ENCODE measurements at places on chromosomes 13 and 19.

- DNase-seq, result no peak
Measured at GRCh38 chr19:3284759-3285646, 60.5 kb downstream of the CELF5 start.

DNA sequence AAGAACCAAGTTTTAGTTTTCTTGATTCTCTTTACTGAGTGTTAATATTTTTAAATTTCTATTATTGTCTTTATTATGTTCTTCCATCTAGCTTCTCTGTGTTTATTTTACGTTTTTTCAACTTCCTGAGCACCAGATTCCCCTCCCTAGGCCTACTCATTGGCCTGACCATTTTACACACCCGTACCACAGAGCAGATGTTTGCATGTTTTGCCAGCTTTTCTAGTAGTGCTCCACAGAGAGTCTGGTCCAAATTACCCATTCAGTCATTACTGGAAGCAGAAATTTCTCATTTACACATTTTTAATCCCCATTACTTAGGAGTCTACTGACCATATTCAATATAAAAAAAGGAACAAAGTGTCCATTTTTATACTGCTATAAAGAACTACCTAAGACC, 66.9 kb downstream of the ING1 start:
- no peak for DNase-seq

DNA sequence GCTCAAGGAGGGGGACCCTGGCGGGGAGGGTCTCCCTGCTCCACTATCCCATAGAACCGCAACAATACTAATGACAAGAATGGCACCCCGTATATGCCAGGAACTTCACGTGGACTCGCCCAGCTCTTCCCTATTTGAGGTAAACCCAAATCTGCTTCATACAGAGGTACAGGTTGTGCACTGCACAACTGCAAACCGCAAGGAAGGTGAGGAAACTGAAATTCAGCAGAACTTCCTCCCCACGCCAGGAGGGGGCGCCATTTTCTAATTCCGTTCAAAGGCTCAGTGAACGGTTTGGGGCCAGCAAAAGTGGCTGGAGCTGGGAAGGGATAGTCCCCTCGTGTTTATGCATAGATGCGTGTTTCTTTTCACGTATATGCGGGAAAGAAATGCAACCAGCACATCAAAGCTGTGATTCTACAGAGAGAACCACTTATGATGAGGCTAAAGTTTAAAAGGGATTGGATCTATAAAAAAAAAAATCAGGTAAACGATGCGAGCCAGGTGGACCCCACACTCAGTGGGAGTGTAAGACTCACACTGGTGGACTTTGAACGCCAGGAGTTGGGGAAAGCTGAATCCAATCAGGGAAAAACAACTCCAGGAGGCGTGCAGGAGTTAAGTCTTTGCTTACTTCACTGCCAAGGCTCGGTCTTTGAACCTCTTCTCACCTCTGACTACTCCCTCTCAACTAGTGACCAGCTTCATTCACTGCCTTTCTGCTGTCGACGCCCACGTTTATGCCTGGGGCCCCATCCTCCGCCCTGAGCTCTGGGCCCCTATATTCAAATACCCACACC, 20.3 kb downstream of the C19orf81 start:
- DNase-seq, result no peak

DNA sequence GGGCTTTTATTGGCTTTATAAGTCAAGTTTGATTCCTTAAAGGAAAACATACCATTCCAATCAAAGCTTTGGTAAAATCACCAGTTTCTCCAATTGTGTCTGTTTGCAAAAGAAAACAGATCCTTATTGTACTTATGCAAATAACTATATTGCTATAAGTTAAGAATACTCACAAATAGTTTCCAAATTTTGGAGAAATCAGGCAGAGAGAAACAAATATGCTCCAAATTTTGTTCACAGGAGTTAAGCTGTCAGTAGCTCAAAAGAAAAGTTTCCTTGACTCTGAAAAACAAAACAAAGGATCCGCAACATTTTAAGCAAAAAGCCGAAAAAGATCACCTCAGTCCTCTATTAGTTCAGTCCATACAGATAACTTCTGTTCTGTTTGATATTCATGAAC, 19.2 kb upstream of the IGFL4 start:
- DNase-seq, result no peak

DNA sequence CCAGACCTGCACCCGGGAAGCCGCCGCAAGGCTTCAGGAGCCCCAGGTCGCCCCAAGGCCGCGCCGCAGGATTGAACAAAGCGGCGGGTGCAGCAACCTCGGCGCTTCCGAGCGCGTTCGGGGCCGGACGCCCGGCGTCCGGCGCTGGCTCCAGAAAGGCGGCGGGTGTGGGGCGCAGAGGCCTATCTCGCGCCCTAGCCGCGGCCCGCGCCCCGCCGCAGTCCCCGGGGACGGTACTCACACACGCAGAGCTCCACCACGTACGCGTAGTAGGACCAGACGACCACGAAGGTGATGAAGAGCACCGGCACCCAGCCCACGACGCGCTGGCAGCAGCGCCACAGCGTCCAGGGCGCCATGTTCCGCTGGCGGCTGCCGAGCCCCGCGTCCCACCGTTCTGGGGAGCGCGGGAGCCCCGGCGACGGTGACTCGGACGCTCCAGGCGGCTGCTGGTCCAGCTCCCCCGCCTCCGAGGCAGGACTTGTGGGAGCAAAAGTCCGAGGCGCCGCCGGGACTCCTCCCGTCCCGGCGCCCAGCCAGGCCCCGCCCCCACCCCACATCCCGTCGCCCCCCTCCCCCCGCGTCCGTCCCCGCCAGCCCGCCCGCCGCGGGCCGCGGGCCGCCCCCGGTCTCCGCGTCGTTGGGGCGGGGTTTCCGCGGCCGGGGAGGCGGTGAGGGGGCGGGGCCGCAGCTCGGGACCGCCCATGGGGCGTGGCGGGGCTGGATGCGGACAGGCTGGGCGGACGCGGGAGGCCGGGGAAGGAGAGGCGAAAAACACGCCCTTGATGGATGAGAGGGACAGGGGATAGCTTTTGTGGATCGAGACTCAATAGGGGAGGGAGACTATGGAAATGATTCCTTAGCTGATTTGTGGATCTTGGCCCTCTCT, at the start of gene ZDHHC20:
Gene ZDHHC20, minus strand, starts transcription at position 491 of the 889 bp plus-strand sequence. Its CDS starts 132 bp downstream, at position 359.
- DNase-seq, result no peak

DNA sequence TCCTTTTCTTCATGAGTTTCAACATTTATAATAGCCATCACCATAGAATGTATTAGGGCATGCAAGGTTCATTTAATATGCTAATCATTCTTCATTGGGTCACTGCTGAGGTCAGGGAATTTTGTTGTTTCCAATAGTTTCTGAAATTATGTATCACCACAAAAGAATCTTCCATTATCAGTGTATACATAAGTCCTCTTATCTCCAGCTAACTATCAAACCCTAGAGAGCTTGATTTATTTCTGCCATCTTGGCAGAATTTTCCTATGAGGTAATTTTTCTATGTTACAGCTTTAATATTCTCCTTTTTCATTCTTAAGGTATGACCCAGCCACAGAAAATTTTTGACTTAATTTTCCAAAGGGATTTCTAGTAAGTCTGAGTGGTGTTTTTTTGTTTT, 415.0 kb upstream of the SLITRK1 start:
- no peak for DNase-seq

DNA sequence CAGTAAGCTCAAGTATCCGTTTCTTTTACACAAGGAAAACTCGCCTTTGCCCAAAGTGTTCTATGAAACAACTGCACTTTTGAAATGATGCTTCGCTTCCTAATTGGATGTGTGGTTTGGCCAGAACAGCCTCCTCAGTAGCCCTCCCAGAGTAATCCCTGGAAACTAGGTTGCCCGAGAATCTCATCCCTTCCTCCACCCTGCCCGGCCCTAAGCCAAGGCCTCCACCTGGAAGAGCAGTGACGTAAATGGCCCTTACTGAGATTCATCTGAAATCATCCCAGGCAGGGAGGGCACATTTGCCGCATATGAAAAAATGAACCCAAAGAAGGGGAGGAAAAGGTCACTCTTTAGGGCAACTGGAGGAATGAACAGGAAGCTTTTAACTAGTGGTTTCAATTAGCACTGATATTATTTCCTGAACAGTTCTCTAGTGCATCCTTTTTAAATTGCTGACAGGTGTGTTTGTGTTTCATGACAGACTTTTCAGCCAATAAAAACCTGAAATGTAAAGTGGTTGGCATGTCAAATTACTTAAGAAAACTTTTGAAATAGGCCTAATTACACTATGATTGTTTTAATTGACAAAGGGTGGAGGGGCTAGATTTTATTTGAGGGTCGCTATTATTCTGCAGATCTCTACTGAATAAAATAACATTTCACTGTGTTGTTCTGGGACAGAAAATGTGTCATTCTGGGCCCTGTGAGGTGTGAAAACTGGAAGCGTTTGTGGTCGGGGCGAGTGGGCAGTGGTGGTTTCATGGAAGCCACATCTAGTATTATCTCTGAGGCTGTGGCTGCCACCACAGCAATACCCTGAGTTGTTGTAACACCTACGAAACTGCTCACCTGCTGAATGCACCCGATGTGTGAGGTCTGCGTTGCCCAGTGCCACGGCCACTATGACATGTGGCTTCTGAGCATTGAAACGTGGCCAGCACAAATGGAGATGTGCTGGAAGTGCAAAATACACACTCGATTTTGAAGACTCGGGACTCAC, 112.1 kb downstream of the ZIC5 start:
- no peak for DNase-seq

Data from NCI-H524 treated with DMSO at 0.1 percent for 48 hours (cell line).